Cerebellar cortex (tissue), 1 donor: ENCODE measurements at places on chromosomes 7 and 10.
A peak's percentile ranks its signal among the peaks of the same experiment; 100 is the strongest.

DNA sequence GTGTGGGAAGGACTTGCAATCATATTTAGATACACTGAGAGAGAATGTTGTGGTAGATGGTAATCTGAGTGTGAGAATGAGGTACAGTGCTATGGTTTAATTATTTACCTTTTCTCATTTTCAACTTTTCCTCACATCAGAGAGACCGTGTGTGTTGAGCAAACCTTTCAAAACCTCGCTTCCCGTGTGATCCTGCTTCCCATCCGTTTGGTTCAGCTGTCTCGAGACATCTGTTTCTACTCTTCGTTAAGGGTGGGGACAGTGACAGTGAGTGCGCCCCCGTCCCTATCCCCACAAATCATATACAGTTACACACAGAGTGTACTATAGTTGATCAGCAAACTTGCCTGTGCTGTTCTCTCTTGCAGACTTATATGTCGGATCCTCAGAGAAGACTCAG, 33.0 kb upstream of the NOBOX start:
- no peak for DNase-seq

GRCh38 chr7:112182749-112183148, 23.4 kb downstream of the DOCK4 start:
- no peak for DNase-seq

- DNase-seq: no peak
These were observed 40.5 kb downstream of the TBATA start for GRCh38 chr10:70744617-70745143.

DNA sequence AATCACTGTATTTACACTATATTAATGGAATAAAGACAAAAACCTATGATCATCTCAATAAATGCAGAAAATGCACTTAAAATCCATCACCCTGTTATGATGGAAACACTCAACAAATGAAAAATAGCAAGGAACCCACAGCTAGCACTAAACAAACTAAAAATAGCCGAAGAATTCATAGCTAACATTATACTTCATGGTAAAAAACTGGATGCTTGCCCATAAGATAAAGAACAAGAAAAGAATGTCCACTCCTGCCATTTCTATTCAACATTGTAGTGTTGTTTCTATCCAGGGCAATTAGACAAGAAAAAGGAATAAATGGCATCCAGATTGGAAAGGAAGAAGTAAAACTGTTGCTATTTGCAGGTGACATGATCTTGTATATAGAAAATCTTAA, 142.1 kb downstream of the STK31 start:
- no peak for DNase-seq

- no peak for DNase-seq
These were observed 232.6 kb upstream of the HABP2 start for GRCh38 chr10:113320211-113320610.

- no peak for DNase-seq
These were observed 881 bp downstream of the C10orf67 start for GRCh38 chr10:23343591-23344240.

- DNase-seq: no peak
These were observed 28.4 kb upstream of the RAPGEF5 start for GRCh38 chr7:22385326-22385725.

DNA sequence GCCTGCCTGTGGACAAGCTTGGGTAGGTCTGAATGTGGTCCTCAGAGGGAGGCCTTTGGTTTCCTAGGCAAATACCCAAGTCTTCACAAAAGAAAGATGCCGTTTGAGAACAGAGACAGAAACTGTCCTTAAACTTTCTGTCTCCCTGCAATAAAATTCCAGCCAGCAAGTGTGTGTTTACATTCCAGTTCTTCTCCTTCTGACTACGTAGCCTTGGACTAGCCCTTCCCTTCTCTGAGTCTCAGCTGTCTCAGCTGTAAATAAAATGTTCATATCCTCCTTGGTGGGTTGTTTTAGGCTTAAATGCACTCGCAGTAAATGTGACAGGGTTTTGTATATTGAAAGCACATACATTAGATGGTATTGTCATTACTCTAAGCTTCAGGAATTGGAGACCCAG, 561.2 kb upstream of the MKI67 start:
- DNase-seq: no peak

DNA sequence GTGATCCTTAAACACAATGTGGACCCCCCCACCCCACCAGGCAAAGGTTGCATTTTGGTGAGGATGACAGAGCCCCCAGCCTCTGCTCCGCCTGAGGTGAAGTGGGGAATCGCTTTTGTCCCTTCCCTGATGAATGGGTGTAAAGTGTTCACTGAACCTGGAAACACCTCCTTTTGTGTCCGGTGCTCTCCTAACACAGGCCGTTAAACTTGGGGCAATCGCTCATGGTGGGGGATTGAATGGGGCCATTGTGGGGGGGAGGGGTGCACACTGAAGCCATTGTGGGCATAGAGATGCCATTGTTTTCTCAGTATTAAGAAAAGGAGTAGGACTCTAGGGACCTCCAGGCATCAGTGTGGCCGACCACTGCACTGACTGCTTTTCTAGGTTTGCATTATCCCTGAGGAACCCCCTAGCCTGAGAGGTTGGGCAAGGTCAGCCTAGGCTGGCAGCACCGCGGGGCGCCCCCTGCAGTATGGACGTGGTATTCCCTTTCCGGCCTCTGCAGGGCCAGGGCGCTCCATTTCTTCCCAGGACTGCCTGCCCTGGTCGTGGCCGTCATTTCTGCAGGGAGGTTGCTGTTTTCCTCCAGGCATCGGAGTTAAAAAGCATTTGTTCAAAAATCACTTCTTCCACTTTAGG, 158.3 kb downstream of the TCF7L2 start:
- peak; percentile 18 for DNase-seq

DNA sequence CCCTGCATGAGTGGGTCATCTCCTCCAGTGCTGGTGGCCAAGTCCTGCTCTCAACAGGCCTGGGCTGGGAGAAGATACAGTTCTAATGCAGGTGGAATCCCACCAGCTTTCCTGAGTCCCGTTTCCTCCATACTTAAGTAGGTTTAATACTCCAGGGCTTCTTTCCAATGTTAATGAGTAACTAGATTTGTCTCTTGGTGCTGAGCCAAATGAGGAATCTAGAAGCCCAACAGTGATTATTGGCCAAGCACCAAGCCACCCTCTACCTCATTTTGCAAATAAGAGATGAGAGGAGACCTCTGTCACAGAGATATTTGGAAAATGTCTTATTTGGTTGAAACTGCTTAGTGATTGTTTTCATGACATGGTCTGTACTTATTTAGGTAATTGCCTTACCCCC, 37.1 kb downstream of the STARD3NL start:
- DNase-seq: no peak

GRCh38 chr7:39415091-39415787, 151.0 kb upstream of the YAE1 start:
- DNase-seq: no peak

- no peak for DNase-seq
These were observed 250.6 kb upstream of the NPVF start for GRCh38 chr7:25478925-25479324.

DNA sequence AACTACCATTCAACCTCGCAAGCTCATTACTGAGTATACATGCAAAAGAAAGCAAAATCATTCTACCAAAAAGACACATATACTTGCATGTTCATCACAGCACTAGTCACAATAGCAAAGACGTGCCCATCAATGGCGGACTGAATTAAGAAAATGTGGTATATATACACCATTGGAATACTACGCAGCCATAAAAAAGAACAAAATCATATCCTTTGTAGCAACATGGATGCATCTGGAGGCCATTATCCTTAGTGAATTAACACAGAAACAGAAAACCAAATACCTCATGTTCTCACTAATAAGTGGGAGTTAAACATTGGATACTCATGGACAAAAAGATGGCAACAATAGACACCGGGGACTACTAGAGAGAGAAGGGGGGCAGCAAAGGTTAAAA, 6.4 kb downstream of the TRDMT1 start:
- no peak for DNase-seq

DNA sequence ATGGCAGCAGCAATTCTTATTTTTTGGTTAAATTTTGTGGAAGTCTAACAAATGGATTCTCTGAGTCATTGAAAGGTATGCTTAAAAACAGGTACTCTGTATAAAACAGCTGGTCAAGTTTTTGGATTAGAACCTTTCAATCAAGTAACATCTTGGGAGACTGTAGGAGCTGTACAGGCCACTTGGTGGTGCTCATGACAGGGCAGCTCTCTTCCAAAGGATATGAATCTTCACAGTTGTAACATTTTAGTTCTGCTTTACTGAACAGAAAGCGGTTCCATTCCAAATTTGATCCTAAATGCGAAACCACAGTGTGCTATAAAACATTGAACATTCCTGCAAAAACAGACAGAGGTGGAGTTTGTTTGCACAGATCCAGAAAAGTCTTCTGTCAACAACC, 44.5 kb upstream of the AGR3 start:
- no peak for DNase-seq

DNA sequence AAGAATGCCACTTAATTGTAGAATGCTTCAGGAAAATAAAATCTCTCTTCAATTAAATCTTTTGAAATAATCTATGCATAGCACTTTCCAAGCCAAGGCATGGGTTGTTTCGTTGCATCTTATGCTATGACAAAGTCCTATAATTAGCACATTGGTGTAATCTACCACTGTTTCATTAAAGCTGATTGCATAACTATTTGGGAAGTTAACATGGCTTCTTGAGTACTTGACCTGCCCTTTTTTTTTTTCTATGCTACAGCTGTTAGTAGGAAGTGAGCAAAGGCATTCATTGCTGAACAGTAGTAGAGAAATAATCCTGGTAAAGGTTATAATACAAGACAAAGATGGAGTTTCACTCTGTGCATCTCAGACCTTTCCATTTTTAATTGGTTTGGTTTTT, 557.2 kb upstream of the CELF2 start:
- DNase-seq: no peak

GRCh38 chr7:113521468-113521867, 397.3 kb downstream of the PPP1R3A start:
- DNase-seq: no peak

DNA sequence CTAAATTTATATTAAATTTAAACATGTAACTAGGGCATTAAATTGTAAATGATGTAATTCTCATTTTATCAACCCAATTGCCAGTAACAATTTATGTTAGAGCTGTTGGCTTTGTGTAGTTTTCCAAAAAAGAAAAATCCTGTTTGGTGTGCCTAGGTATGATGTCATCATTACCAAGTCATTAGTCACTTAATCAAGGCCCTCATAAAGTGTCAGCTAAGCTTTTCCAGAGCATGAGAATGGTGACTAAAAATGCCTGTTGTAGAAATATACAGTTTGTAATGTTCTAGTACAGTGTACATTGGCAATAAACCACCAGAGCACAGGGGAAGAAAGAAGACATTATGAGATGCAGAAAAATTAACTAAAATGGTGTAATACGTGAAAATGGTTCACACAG, 593.8 kb upstream of the ANKRD30A start:
- no peak for DNase-seq

- no peak for DNase-seq
These were observed 3.5 kb downstream of the APBB1IP start for GRCh38 chr10:26441491-26442214.

- peak; percentile 90 for DNase-seq
These were observed 69.0 kb upstream of the TNRC18 start for GRCh38 chr7:5492636-5493020.

- DNase-seq: no peak
These were observed 11.5 kb upstream of the GATA3 start for GRCh38 chr10:8042721-8043568.

- DNase-seq: no peak
These were observed 98.0 kb downstream of the ADAM12 start for GRCh38 chr10:126290232-126290631.

DNA sequence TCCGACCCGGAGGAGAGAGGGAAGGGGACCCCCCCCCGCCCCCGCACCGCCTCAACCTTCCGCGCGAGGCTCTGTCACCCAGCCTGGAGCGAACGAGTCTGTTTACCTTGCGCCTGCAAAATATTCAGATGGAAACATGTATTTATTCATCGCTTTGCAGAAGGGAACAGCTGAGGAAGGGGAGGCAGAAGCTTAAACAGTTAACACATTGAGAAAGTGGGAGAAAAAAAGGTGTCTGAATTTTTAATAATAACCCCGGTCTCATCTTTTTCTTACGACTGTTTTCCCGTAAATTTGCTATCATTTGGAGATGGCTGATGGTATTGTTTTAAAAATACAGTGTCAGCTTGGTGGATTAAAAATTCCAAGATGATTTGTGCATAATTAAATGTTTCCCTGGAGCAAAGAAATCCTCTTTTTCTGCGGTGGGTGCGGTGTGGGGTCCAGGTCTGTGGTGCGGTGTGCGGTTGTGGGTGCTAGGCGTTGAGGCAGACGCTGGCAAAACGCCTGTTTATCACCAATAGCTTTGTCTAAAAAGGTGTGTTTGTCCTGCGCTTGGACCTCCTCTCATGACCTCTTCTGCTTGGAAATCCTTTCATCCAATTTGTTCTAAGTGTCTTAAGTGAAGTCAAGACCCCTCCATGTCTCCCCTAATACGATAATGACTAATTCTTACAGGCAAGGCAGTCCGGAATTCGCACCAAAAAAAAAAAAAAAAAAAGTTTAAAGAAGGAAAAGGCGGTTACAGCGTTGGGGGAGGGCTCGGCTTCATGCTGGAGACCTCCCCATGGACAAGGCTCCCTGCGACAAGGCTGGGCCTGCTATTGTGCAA, 1.6 kb downstream of the UNCX start:
- DNase-seq: peak; percentile 35

DNA sequence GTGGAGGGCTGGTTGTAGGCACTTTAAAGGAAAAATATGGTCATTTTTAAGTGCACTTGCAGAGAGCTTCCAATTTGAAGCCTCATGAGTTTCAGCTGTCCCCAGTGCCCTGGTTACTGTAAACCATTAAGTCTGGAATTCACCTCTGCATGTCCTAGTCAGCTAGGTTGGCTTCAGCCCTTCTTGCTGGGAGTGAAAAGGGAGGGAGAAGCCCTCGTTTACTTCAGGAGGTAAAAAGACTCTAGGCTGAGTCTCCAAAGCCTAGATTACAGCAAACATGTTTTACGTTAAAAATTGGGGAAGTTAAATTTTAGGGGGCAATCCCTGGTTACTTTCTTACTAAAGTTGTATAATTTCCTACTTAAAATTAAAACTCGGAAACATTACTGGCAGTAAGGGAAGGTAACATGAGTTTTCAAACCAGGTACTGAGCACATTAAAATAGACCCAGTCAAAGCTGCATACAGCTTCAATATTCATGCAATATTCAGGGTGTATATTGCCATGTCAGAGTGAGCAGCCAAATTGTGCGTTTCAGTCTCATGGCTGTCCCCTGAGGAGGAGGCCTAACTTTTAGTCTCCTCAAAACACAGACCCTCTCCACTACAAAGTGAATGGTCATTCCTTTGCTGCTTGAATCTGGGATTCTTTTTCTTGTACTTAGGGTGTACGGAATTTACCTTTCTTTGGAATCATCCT, 156.7 kb downstream of the PRKG1 start:
- no peak for DNase-seq

DNA sequence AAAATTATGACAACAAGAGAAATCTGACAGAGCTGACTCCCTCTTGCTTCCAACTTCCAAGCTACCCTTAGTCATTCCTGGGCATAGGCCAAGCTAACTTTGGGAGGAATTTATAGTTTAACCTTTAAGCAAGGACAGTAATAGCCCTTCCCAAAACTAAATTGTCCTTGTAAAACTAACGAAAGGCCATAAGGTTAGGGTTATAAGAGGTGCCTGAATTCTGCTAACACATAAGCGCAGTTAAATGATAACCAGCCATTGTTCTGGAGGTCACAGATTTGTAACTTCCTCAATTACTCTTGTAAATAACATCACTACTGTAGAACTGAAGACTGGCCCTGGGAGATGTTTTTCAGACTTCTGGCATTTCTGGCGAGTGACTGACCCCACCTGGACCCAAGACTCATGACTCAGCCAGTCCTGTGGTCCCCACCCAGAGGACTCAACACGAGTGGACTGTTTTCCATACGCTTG, 481.2 kb downstream of the KCNMA1 start:
- DNase-seq: no peak
